OCI-LY7 (cell line): ENCODE measurements at places on chromosomes 6 and 20. TPM values are rescaled to one million over a fixed set of nuclear protein-coding genes. Genes with fewer than 3 reads are reported as not detected.

- DNase-seq = no peak
Measured at GRCh38 chr6:149342525-149342924, 25.0 kb downstream of the TAB2 start.

DNA sequence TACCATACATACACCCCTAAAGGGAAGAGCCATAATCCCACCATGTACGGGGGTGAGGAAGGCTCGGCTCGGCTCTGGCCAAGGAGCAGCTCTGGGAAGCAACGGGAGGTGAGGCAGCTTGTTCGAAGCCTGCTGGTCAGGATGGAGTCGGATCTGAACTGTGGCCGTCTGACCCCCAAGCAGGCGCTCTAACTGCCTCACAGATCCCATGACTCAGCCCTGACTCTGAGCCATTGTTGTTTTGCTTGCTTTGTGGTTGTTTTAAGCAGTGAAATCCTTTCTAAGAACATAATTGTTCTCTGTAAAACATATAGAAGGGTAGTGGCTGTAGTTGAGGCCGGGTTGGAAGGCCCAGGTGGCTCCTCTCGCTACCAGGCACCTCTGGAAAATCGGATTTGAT lies 10.9 kb downstream of the C6orf132 start:
- no peak for DNase-seq

DNA sequence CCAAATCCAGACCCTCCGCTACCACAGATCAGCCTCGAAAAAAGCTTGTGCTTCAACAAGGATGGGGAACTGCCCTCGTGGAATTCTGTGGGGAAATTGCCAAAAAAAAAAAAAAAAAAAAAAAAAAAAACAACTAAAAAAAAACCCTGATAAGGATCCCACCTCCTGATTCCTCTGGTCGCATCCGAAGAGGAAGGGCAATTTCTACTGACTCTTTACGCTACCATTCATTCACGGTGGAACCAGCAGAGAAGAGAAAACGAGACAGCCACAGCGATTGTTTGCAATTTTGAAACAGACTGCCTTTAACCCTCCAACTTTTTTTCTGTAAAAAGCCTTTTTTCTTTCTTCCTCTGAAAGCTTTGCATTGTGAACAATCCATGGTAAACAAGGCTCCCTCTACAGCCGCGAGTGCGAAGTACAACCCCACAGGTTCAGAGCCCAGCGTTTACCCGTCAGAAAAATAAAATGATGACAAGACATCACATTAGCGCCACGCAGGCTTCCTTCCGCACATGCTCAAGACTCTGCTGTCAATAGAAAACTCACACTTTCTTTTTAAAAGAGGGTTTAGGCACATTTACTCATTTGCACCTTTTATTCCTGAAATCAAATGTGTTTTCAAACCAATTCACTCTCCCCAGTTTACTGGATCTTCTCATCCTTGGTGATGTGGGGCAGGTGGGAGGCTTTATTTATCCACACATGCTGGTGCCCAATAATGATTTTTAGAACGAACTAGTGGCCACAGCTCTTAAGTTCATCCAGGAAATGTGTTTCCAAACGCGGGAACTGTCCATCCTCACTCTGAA lies 100.0 kb downstream of the NOL4L start:
- peak; percentile 87 for DNase-seq

GRCh38 chr6:157263146-157263545 lies 60.2 kb downstream of the TMEM242 start:
- DNase-seq = no peak

GRCh38 chr6:26280407-26280806 lies 84.6 kb upstream of the BTN3A2 start:
- no peak for DNase-seq

DNA sequence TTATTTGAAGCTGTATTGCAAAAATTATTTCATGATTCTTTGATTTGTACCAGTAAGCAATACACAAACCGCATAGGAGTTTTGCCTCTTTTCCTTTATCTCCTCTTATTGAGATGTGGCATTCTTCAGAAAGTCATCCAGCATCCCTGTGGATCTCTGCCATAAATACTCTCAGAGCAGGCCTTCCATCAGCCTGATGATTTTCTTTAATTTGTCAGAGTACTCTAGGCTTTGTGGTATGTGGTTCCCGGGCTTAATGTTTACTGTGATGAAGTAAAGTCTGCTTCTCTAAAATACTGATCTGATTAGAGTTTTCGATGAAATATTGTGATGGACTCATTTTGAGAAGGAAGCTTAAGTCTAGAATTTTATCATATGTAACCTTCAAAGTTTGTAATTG lies 31.1 kb upstream of the SLC35D3 start:
- no peak for DNase-seq

The C6orf141 gene
- total RNA-seq = not detected in 2 replicates

DNA sequence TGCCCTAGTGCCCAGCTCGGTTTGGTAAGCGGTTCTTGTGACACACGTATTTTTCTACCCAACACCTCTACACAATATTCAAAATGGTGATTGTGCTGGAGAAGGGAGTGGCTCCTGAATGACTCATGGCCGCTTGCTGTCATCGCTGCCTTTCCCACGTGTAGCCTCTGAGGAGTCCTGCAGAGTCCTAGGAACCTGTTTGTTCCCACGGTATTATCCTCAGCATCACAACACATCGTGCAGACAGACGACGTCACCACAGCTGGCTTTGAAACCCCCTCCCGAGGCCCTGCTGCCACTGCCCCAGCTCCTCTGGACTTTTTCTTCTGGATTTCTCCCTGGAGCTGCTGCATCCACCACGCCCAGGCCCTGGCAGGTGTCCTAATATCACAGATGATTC lies 353.5 kb downstream of the SMOC2 start:
- no peak for DNase-seq

- DNase-seq = no peak
Measured at GRCh38 chr6:93047033-93047432, 372.3 kb downstream of the EPHA7 start.
